ENCODE measurements at places on chromosomes 1 and 21.
A peak's percentile ranks its signal among the peaks of the same experiment; 100 is the strongest.

DNA sequence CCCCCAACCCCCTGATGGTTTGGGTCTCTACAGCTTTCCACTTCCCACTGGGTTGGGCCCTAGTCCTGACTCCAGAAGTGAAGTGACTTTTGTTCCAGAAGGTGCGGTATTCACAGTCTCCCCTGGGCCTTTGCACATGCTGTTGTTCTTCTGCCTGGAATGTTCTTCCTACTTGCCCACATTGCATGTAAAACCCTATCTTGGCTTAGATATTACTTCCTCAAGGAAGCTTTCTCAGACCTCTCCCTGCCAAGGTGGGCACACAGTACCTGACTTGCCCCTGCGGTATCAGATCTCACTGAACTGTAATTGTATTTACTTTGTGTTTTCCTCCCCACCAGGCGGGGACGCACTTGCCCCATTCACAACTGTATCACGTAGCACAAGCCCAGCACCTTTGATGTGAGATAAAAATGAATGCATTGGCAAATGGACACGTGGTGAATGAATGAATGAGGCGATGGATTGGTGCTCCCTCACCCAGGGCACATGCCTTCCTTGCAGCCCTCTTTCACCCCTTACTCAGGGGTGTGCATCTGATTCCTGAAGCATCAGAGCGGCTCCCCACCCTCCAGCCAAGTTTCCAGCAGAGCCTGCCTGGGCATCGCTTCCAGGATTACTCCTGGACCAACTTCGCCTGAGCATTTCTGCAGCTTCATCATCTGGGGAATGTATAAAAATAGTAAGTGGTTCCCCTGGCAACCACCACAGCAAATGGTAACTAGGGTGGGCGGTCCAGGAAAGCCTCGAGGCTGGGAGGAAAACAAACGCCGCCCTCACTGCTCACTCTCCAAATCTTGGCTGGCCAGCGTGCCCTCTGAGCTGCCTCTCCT lies 19.8 kb downstream of the NENF start:
- peak; percentile 2 for DNase-seq

DNA sequence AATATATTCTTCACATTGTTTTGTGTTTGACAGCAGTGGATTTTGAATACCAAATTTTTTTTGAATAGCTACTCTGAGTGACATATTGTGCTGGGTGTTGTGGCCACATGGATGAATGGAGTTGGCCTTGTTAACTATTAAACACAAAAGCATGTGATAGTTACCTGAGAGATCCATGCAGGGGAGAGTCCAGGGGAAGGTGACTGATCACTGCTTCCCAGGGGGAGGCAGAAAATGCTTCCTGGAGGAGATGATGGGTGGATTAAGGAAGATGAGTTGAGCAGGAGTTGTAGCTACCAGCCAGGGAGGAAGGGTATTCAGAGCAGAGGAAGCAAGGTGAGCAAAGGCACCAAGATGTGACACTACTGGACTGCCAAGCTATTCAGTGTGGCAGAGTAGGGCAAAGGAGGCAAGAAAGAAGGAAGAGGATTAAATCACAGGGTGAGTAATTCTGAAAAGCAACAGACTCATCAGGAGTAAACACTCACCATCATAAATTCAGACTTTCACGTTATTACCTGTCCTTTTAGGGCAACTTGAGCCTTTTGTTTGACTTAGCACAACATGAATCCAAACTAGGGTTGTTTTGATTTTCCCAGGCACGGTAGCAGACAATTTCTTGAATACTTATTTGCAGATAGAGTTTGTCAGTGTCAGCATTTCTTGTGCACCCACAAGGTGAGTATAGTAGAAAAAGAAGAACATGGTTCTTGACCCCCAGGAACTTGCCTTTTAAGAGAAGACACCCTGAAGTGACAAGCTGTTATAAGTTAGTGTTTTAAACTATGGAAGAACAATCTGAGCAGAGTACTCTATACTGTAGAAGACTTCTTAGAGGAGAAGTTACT lies 4.2 kb downstream of the CD46 start:
- no peak for DNase-seq

GRCh38 chr1:68230901-68231626 lies 1.3 kb downstream of the WLS start:
- no peak for DNase-seq

- no peak for DNase-seq
These were observed 26.1 kb upstream of the PRSS38 start for GRCh38 chr1:227789084-227790033.

DNA sequence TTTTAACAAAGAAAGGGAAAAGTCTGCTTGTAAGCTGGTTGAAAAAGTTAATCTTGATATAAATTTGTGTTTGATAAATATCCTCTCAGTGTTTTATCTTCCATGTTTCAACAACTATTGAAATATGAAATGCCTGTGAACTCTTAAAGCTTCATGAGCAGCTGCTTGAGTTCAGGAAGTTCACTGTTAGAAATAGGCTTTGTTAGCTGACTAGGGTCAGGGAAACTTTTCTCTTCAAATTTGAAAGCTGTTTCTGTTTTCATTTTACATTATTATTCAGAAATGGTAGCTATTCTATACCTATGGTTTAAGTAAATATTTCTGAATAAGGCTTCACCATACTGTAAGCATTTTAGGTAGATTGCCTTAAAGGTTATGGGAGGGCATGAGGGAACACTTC lies 191.7 kb downstream of the HS2ST1 start:
- no peak for DNase-seq

GRCh38 chr1:99305626-99306025 lies 41.3 kb downstream of the PLPPR4 start:
- no peak for DNase-seq

DNA sequence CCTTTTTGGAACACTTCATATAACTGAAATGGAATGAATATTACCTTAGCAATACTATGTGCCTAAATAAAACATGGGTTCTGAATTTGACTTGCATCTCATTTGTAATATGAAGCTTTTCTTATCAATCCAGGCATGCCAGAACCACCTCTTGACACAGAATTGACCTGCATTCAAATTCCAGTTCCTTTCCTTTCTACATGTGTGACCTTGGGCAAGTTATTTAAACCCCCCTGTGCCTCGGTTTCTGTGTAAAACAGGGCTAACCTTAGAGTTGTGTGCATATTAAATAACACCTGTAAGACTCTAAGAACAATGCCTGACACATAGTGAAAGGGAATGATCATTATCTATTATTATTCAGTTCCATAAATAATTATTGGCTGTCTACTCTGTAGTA lies 2.0 kb upstream of the NOS1AP start:
- no peak for DNase-seq

GRCh38 chr1:77170687-77171086 lies 48.5 kb downstream of the PIGK start:
- no peak for DNase-seq

- DNase-seq: no peak
These were observed 57.2 kb downstream of the CDC7 start for GRCh38 chr1:91557826-91558225.

DNA sequence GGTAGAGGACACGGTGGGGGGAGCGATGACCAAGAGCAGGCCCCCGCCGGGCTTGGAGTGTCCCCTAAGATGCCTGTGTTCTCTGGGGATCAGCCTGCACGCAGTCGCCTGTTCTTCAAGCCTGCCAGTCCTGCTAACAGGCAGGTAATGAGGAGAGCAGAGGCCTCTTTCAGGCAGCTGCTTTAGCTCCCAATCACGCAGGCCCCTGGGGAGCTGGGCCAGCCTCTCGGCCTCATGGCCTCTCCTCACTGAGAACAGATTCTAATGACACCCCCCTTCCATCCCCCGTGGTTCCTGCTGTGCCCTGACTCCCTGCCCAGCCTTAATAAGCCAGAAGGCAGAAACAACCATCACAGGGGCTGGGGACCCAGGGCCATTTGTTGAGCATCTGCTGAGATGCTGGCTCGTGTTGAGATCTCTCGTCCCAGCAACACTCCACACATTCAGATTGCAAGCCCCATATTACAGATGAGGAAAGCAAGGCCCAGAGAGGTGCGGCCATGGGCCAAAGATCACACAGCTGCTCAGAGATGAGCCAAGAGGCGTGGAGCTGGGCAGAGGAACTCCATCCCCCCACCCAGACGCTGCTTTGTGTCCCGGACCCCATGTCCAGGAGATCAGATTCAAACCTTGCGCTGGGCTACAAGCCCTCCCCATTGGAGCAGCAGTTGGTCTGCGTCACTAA lies 71.6 kb upstream of the CASZ1 start:
- DNase-seq: no peak

GRCh38 chr1:205524794-205525101 lies 20.3 kb downstream of the CDK18 start:
- DNase-seq: no peak

DNA sequence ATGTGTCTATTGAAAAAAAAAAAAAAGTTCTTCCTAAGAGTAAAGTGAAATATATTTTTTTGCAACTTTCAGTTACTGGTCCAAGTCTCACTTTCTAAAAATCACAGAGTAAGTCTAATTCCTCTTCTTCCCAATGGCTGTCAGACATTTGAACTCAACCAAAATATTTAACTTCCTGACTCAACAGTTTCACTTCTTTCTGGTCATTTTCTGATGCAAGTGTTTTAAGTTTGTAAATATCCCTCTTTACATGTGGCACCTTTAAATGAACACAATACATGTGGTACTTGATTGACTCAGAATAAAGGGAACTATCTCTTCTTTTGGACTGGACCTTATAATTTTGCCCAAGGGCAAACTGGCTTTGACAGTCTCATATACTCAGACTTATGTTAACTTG lies 76.7 kb downstream of the ASH1L start:
- peak; percentile 91 for DNase-seq

DNA sequence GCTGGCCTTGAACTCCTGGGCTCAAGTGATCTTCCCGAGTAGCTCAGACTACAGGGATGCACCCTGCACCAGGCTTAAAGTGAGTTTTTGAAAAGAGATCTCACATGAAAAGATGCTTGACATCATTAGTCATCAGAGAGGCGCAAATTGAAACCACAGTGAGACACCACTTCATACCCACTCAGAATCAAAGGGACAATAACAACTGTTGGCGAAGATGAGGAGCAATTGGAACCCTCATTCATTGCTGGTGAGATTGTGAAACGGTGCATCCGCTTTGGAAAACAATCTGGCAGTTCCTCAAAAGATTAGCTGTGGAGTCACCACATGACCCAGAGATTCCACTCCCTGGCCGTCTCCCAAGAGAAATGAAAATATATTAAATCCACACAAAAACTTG lies 122.3 kb downstream of the PGBD5 start:
- peak; percentile 54 for DNase-seq

GRCh38 chr1:234698686-234699085 lies 88.7 kb upstream of the IRF2BP2 start:
- no peak for DNase-seq

DNA sequence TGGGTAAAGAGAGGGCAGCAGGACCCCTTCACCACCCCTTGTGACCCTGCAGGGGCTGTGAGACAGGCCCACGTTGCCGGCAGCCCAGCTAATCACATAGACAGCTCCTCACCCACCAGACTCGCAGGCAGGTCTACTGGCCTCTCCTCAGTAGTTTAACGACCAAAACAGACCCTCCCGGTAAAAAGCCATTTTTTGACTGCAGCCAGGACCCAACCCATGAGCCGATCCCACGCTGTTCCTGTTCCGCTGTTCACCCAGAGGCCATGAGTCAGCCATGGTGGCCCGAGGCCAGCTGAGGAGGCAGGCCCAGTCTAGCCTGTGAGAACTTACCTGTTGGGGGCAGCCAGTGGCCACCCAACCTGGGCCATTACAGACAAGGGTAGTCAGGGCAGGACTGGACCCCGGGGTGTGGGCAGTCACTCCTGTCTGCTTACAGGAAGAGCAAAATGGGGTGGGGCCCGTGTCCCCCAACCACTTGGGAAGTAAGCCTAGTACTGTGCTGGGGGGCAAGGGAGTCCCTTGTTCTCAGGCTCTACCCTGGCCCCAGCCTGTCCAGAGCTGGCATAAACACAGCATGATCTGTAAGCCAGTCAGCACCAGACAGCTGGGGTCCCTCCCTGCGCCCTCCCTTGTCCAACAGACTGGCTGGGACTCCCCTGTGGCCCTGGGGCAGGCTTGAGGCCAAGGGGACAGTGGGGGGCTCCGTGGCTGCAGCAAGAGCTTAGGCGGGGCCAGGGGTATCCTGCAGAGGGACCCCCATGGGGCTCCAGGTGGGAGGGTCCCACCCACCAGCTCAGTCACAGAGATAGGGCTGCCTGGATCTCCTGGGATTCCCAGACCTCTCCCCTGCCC lies 61.9 kb downstream of the WNT9A start:
- no peak for DNase-seq

DNA sequence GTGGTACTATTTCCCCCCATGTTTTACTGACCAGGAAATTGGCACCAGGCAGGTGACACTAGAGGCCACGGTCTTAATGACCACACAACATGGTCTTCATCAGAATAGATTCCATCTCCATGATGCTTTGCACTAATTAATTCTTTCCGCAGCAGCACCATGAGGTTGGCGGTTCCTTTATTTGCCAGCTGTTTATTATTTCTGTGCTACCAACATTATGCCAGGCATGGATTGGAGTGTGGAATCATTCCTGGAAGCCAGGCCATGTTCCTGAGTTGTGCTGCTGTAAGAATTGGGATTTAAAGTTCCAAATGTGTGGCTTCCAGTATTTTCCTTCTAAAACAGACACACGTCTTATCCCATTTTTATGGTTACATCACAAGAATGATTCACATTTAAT lies 107.8 kb downstream of the NFIA start:
- no peak for DNase-seq

DNA sequence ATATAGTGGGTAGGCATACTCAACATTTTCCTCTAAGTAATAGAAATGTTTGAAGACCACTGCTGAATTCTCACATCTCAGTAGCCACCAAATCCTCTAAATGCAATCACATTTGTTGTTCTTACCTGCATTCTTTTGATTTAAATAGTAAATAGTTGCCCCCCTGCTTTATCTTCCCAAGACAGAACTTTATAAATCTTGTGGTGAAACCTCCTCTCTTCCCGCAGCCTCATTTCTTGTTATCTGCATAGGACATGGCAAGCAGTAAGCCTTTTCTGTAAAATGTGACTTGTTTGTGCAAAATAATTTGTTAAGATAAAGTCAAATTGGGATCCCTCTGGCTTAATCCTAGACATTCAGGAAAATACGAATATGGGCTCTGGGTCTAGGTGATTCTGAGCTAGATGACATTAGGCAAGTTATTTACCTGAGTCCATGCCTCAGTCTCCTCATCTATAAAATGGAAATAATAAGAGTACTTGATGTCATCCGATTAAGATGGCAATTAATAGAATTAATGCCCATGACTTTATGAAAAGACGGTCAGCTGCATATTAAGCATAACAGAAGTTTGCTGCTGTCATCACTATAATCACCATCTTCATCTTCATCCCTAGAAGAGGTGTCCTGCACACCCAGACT lies 77.7 kb downstream of the LRRC8C start:
- DNase-seq: no peak

DNA sequence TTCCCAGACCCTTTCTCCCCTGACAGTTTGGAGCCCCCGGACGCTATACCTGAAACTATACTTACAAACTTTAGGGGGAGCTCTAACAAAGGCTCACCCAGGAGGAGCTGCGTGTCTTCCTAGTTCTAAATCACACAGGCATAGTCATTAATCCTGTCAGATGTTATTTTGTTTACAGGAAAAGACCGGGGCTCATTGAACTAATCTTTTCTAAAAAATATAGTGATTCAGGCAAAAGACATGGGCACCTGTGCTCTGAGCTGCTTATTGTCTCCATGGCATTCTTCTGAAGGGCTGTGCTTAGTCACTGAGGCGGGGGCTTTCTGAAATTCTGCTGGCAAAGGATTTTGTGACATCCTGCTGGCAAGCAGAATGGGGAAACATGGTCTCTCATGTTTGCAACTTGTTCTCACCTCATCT lies 1577.0 kb downstream of the NCAM2 start:
- peak; percentile 52 for DNase-seq

- no peak for DNase-seq
These were observed 224.0 kb downstream of the FGGY start for GRCh38 chr1:59520827-59521418.

GRCh38 chr1:37989361-37989930 lies 376 bp downstream of the SF3A3 start:
- DNase-seq: peak; percentile 37

- no peak for DNase-seq
These were observed 172.0 kb downstream of the FGGY start for GRCh38 chr1:59468828-59469428.
